ENCODE measurements at places on chromosomes 5 and 9.
A peak's percentile ranks its signal among the peaks of the same experiment; 100 is the strongest.

DNA sequence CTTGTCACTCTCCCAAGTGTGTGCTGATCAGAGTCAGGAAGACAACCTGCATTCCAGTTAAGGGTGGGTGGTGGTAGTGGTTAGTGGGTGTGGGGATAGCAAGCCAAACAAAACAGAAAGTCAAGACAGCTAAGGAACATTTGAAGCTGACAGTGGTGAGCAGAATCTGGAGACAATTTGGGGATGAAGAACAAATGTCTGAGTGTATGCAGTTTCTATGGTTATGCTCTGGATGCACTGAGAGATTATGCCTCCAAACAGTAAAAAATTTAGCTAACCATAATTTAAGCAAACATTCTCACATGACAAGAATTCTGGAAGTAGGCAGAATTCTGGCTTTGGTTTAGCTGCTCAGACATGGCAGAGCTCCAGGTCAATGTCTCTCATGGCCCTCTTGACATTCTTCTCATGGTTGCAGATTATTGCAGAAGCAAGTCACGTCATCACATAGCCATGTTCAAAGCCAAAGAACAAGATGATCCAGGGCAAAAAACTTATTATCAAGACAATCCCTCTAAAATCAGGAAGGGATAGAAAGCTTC is 148.7 kb downstream of the LURAP1L start:
- DNase-seq, result no peak

- no peak for DNase-seq
Measured at GRCh38 chr9:98364086-98364485, 108.6 kb upstream of the TBC1D2 start.

DNA sequence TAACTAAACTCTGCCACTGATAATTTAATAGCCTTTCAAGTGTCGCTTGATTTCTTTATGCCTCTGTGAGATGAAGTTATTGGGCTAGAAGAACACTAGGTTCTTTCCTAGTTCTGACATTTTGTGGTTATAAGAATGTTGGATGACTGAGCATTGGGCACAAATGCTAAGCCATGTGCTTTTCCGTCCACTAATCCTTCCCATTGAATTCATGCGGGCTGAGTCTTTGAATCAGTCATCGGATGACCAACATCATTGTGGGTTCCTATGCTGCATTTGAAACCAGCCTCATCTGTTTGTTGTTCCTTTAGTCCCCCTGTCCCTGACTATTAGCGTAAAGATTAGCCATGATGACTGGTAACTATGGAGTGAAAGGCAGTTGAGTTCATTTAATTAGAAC is 58.5 kb downstream of the ALDH1A1 start:
- no peak for DNase-seq

DNA sequence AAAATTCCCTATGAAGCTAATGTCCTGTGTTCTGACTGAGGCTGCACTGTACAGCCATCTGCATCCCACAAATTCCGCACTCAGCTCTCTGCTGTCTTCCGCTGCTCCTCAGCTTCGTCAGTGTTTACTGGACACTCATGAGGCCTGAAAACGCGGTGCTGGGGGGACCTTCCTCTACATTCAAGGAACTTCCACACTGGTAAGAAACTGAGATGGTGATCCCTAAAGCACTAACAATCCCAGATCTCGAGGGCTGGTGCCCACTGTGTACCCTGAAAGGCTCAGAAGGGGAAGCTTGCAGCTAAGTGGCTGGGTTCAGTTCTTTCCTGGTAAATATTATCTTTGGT is 117.9 kb downstream of the NRG2 start:
- DNase-seq, result no peak

GRCh38 chr5:111387361-111387760 is 125.0 kb downstream of the STARD4 start:
- no peak for DNase-seq

GRCh38 chr5:176870110-176870591 is 29.0 kb downstream of the HK3 start:
- peak; percentile 18 for DNase-seq

DNA sequence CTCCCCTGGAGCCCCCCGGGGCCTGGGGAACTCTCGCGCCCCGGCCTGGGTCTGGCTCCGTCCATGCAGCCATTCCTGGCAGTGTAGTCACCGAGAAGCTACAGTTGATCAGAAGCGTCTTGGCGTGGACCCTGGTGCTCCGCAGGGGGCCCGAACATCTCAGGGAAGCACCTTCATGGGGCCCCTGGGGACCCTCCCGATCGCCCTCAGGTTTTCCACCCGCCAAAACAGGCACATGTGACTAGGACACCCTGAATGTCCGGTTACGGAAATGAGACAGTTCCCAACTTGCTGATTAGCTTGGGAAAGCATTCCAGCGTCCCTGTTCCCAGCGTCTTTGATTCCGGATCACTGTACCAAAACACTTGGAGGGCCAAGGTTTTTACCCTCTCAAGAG is 472 bp downstream of the FBXO4 start:
- DNase-seq, result peak; percentile 17

GRCh38 chr5:10789021-10789420 is 28.0 kb upstream of the DAP start:
- DNase-seq, result no peak

DNA sequence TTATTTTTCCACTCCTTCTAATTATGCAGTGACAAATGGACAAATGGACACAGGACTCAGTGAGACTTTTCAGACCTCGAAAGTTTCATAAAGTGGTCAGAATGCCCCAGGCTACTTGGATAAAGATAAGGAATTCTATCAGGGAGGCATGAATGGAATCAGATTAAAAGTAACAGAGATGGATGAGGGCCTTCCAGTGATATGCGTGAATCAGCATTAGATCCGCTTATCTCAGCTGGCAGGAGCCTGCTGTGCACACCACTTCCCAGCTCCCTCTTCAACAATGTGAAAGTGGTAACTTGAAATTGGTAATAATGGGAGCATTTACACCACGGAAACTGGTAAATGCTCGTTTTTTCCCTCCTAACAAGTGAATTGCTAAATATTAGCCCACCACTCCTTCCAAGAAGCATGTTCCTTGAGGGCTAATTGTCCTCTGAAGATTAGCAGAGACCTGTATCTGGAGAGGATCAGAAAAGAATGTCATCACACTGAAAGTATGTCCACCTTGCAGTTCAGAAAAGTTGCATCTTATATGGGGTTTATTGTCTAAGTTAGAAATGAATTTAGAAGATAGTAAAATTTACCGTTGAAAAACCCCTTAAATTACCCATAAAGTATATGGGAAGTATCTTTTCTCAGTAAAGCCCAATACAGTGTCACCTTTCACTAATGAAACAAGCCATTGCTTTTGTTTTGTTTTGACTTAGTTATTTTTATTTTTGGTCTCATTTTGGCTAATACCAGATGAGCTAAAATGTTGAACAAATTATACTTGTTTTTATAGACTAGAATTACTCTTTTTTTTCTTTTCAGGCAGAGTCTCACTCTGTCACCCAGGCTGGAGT is 125.3 kb downstream of the DPYSL3 start:
- DNase-seq, result no peak

- DNase-seq, result no peak
Measured at GRCh38 chr9:84778570-84778969, 109.0 kb downstream of the NTRK2 start.

- no peak for DNase-seq
Measured at GRCh38 chr9:135290086-135290485, 189.5 kb upstream of the PPP1R26 start.

- no peak for DNase-seq
Measured at GRCh38 chr5:151581812-151582583, 9.1 kb downstream of the FAT2 start.

GRCh38 chr5:29162297-29162696 is 2031.2 kb upstream of the CDH6 start:
- no peak for DNase-seq

DNA sequence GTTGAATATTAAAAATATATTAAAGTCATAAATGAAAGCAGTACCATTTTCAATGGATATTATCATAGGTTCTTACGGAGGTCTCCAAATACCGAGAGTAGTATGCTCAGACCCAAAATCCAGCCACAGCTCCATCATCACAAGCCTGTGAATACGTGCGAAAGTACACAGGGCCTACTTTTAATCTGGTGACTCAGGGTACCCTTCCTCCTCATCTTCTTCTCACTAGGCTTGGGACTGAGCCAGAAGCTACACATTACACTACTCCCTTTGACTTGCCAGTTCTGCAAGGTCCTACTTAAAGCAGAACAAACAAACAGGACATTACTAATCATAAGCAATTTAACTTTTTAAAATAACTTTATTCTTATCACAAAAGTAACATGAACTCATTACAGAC is 7.6 kb upstream of the RIC1 start:
- DNase-seq, result no peak

DNA sequence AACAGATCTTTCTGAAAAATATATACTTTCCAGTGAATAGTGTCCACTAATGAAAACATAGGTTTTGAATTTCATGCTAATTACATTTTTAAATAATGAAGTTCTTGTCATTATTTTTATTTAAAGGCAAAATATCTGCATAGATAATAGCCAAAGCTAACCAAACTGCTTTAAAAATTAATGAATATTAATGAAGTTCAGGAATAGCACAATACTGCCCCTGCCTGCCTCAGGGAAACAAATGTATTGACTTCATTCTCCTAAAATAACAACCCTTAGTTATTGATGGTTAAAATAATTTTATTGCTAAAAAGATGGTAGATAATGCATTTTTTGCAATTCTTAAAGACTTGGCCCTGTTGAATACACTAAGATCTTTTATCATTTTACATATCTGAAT is 103.6 kb upstream of the SSBP2 start:
- no peak for DNase-seq

DNA sequence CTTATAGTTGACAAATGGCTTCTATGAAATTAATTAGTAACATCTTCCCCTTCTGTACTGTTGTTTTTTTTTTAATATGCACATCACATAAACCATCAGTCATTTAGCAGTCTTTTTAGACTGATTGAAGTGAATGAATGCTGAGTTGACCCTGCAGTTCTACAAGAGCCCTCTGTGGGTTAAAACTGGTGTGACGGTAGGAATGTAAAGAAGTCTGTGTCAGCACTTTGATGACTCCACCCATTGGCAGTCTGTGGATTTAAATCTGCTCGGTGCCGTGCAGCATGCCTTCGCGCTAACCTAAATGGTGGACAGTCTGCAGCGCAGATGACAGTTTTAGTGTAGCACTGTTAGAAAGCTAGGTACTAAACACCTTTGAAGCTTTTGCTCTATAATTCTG is 3.1 kb downstream of the GTF3C4 start:
- no peak for DNase-seq

DNA sequence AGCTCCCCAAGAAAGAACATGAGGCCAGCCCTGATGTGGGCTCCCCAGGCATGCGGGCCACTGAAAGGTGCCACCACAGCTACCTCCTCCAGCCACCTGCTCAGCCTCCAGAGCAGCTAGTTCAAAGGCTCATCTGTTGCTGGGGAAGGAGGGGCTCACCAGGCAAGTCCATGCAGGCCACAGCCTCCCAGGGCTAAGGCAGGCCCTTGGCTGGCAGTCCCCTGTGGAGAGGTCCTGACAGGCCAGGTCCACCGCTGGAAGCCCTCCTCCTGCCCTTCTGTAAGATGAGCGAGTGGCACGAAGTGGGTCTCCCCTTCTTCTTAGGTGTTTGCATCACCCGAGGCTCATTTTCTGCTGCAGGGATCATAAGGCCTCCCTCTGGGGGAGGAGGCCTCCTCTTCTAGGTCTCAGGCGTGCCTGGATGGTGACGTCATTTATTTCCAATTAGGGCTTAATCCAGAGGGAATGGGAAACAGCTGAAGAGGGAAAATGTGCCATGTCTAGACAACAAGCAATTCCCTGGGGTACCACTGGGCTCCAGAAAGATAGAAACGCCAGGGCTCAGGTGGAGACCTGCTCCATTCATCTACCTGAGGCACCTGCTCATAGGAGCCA is 91.6 kb downstream of the CFAP90 start:
- DNase-seq, result no peak

GRCh38 chr9:134544388-134545214 is 97.0 kb upstream of the COL5A1 start:
- no peak for DNase-seq

DNA sequence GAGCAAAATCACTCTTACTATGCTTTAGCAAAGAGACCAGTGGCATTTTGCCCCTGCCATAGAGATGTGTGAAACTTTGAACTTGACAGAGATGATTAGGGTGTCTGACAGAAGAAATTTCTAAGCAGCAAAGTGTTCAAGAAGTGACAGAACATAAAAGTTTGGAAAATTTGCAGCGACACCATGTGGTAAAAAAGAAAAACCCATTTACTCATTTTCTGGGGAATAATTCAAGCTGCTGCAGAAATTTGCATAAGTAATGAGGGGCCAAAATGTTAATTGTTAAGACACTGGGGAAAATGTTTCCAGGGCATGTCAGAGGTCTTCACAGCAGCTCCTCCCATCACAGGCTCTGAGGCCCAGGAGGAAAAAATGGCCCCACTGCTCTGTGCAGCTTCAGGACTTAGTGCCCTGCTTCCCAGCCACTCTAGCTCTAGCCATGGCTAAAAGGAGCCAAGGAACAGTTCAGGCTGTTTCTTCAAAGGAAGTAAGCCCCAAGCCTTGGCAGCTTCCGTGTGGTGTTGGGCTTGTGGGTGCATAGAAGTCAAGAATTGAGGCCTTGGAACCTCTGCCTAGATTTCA is 6.1 kb upstream of the AP3B1 start:
- no peak for DNase-seq

DNA sequence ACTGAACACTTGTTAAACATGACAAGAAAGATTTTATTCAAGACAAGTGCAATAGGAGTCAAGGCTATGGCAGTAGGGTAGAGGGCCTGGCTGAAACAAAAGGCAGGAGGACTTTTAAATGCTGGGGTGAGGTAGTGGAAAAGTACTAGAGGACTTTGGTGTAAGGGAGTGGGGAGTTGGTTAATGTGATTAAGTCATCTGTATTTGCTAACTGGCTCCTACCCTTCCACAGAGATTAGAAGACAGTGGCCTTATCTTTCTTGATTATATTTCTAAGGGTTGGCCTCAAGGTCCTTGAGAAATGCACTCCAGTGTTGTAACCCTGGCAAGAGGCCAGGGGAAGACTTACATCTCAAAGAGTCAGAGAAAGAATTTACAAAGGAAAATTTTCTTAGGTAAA is 160.2 kb upstream of the FTMT start:
- no peak for DNase-seq

DNA sequence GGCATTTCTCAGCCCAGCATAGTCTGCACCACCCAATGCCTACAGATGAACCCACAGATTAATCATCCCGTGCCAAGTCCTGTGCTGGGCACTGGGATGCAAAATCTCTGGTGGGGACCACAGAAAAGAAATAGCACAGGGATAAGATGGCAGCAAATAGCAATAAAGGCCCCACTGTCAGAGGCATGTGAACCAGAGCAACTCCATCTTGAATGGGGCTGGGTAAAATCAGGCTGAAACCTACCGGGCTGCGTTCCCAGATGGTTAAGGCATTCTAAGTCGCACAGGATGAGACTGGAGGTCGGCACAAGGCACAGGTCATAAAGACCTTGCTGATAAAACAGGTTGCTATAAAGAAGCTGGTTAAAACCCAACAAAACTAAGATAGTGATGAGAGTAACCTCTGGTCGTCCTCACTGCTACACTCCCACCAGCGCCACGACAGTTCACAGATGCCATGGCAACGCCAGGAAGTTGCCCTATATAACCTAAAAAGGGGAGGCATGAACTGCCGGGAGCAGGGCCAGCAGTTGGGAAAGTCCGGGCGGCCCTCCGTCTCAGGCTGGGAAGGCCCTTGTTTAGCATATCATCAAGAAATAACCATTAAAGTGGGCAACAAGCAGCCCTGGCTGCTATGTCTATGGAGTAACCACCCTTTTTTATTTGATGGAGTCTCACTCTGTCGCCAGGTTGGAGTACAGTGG is 65.2 kb downstream of the C9orf50 start:
- DNase-seq, result no peak
